Stimulated activated CD8-positive, alpha-beta memory T cell treated with anti-CD3 and anti-CD28 coated beads, Interleukin-15, amount 100 ng/mL, for 48 hours (primary cell): ENCODE measurements at places on chromosomes 2 and 18.

- no peak for DNase-seq
Observed at GRCh38 chr2:194616334-194616733, 1040.7 kb upstream of the SLC39A10 start.

DNA sequence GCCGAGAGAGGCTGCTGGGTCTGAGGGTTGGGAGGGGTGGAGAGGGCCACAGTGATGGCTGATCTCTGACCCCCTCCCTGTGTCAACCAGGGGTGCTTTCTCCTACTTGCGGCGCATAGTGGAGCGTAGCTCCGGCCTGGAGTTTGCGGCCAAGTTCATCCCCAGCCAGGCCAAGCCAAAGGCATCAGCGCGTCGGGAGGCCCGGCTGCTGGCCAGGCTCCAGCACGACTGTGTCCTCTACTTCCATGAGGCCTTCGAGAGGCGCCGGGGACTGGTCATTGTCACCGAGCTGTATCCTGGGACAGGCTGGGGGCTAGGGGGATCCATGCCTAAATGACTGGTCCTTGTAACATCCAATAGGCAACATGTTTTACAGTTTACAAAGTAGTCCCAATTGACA, 20.9 kb upstream of the GMPPA start:
- no peak for DNase-seq

- DNase-seq = no peak
Observed at GRCh38 chr2:216735086-216735485, 39.7 kb upstream of the IGFBP5 start.

DNA sequence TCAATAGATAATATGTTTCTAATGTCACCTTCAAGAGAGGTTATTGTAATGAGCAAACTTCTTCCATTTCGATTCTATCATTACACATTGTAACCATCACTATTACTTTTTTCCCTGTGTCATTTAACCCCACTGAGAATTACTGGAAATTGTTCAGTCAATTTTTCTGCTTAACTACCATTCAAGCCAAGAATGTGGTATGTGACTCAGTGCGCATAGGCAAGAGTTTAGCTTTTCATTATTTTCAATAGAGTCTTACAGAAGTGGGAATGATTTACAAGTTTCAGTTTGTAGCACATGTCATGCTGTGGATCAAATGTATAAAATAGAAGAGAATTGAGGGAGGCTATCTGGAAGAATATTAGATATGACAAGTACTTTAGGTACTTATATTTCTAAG, 34.3 kb upstream of the PIEZO2 start:
- no peak for DNase-seq

DNA sequence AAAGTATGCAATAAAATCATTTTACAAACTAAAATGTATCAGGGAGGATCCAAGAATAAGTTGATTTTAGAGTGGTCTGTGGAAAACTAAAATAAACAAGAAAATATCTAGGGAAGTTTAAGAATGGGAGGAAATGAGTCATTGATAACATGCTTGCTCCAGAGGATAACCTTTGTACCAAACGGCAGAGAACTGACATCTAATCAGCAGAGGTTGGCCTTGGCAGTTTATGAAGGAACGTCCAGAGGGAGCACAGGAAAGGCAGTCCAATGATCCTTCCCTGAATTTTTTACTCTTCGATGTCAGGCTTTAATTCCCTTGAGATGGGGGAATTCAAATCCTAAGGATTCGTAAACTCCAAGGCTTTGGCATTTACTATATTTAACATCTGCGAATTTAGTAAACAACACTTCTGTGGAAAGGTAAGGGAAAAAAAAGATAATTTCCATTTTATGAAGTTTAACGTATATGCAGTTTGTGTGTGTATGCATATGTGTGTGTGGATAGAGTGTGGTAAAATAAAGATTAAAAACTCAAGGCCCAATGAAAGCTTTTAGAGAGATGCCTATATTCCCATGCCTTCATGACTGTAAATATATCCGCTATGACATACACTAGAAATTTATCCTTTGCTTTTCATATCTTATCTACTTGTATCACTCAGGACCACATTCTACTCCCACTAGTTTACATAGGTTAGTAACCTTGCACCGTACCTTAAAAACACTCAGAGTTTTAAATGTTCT, 8.7 kb upstream of the INPP1 start:
- DNase-seq = no peak

GRCh38 chr18:10085416-10085815, 171.6 kb downstream of the VAPA start:
- DNase-seq = no peak

DNA sequence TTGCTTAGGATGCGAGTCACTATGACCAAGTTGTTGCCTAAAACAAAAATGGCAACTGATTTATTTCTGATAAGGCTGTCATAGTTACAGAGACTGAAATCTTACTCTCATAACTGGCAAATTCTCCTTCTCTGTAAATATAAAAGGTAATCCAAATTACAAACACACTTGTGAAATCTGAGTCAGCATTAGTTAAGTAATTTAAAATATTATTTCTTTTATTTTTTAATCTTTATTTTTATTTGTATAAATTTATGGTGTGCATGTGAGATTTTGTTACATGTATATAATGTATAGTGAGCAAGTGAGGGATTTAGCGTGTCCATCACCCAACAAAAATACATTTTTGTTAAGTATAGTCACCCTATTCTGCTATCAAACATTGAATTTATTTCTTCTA, 1342.8 kb upstream of the TMEFF2 start:
- no peak for DNase-seq

- DNase-seq = no peak
Observed at GRCh38 chr2:37923308-37924055, 1.6 kb upstream of the RMDN2 start.

- no peak for DNase-seq
Observed at GRCh38 chr2:168064011-168064998, 183.1 kb downstream of the STK39 start.

DNA sequence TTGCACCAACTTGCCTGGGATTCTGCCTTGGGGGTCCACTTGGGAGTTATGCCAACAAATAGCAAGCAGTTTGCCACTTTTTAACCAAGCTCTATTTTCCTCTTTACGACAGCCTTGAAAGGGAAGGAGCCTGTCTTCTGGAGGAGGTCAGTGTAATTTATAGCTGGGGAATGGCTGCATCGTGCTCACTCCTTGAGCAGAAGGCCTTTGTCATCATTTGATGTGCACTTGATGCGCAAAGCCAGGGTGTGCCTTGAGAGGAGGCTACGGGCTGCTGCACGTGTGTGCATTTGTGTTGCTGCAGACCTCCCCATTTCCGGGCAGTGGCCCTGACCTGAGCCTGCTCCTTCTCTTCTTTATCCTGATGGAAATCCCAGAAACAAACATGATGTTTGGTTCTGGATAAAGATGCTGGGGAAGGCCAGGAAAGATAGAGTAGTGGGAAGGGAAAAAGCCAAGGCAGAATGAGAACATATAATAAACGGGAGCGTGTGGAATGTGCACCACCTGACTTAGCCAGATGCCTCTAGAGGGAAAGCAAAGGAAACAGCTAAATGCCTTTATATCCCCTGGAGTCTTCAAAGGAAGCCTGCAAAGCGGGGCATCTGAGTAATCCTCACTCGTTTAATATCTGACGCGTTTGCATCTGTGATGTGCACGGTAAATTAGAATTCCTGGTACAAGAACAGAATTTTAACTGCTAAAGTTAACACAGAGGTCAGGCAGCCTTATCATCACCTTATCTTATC, 68.3 kb upstream of the ZNF521 start:
- no peak for DNase-seq

GRCh38 chr2:233953087-233953801, 36.1 kb downstream of the TRPM8 start:
- DNase-seq = no peak

- DNase-seq = no peak
Observed at GRCh38 chr2:30765191-30765590, 42.1 kb downstream of the CAPN13 start.

DNA sequence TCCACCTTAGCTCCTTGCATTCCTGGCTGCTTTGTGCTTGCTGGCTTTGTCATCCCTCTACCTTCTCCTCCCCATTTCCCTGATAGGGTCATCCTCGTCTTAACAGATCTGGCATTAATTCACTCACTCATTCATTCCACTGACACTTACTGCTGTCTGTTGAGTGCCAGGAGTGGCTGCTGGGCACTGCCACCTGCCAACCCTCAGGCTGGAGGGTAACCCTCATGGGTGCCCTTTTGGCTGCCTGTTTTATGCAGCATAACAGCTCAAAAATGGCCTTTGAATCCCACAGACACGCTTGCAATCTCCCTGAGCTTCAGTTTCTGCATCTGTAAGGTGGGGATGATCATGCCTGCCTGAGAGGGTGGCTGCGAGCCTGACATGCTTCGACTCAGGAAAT, 25.2 kb downstream of the FHOD3 start:
- no peak for DNase-seq

DNA sequence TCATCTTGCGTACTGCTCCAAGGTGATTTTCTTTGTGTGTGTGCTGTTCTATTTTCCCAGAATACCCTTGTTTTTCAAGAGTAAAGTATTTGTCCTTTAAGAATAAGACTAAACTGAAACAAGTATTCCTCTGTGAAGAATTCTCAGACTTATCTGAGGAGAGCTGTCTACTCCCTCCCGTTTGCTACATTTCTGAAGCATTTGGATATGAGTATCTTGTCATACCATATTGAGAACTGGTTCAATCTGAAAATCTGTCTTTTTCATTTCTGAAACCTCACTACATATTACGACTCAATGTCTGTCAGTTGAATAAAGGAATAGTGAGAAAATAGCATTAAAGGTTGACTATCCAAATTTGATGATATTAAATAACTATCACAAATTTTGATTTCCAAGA, 159.4 kb downstream of the PMAIP1 start:
- no peak for DNase-seq

GRCh38 chr2:122736279-122736678, 980.8 kb downstream of the TSN start:
- no peak for DNase-seq

- no peak for DNase-seq
Observed at GRCh38 chr2:65204461-65205210, 23.0 kb upstream of the ACTR2 start.

- DNase-seq = peak; percentile 17
Observed at GRCh38 chr2:36770542-36771287, 74.2 kb downstream of the VIT start.

DNA sequence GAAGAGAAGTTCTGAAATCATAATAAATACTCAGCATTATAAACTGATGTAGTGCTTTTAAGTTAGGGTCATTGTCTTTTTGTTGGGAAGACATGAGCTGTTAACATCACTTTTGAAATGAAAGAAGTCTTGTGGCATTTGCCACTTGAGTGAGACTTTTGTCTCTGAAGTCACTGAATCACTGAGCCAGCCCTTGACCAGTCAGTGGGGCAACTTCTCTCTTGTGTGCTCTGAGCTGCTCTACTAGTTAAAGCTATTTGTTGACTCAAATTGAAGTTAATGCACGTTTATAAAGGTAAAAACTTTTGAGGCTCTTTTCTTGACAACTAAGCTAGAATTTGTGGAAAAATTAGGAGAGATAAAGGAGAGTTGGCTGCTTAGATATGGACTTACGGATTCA, 6.7 kb downstream of the WDR43 start:
- no peak for DNase-seq

- no peak for DNase-seq
Observed at GRCh38 chr2:181203412-181203811, 223.0 kb downstream of the UBE2E3 start.

- no peak for DNase-seq
Observed at GRCh38 chr2:173922760-173923159, 42.4 kb downstream of the SP3 start.

GRCh38 chr2:128365217-128365905, 46.7 kb upstream of the HS6ST1 start:
- DNase-seq = no peak

DNA sequence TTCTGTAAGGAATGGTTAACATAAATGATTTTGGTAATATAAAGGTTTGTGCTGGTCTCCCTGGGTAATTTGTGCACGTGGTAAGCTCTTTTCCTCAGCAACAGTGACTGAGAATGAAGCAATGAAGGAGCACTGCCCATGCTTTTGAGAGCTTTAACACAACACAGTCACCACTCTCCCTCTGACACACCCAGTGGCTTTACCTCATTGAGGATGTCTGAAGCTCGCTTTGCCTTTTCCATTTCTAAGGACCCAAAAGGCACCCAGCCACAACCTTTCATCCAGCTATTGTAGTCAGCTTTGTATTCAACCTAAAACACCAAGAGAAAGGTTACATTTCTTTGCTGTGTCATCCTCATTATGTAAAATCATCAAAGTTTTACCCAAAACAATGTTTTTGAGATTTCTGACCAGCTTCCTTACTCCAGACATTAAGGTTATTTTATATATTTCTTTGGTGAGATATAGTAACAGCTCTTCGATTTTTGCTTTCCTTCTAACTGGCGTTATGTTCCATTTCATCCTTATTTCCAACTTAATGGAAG, 51.7 kb downstream of the NEB start:
- DNase-seq = no peak

DNA sequence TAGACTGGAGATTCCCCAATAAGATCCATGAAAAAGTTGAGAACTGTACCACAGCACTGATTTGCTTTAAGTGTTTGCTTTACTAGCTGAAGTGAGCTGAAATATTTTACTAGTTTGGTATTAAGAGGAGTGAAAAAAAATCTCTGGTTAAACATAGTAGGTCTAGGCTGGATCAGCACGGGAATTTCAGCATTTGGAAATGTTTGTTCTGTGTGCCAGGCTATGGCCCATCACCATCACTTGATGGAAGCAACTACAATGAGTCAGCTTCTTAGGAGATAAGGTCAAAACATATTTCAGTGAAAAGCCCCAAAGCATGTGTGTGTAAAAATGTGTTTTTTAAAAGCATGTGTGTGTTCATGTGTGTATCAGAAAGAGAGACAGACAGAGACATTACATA, 131.4 kb upstream of the DNMT3A start:
- DNase-seq = no peak

DNA sequence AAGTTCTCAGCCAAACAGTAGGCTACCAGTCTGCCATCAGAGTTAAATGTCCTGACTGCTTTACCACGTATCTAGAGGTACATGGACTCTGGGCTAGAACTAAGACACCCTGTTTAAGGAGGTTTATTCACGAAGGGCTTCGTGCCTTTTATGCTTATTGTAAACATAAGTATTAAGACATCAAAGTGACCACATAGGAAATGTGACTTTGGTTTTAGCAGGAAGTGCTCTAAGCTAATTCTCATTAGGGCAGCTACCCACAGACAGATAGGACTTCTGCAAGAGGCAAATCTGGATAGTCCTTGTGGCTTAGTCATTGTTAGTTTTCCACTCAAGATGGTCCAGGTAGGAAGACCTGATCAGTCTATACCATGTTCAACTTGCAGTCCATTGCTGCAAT, 233.3 kb upstream of the MGAT5 start:
- no peak for DNase-seq

GRCh38 chr2:126860385-126860784, 38.3 kb upstream of the TEX51 start:
- DNase-seq = no peak

- no peak for DNase-seq
Observed at GRCh38 chr2:121235542-121235941, 49.5 kb downstream of the TFCP2L1 start.

DNA sequence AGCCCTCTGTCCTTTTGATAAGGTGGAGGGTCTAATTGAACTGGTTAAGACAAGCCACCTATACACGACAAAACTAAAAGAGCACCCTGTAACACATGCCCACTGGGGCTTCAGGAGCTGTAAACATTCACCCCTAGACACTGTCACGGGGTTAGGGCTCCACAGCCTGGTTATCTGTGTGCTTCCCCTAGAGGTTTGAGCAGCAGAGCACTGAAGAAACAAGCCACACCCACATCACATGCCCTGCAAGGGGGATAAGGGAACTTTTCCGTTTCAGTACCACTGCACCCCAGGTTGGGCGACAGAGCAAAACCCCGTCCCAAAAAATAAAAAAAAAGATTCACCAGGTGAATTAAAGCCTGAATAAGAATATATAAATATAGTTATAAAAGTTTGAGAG, 913.7 kb upstream of the ACVR2A start:
- DNase-seq = no peak

GRCh38 chr2:216188956-216189355, 79.8 kb downstream of the XRCC5 start:
- DNase-seq = no peak
